Tongue (tissue), 3 donors: ENCODE measurements at places on chromosomes 11 and 22.

GRCh38 chr11:33654594-33654993, 46.0 kb downstream of the C11orf91 start:
- DNase-seq = no peak

GRCh38 chr22:50270666-50271394, 650 bp upstream of the MAPK11 start:
- peak; percentile 78 for DNase-seq

DNA sequence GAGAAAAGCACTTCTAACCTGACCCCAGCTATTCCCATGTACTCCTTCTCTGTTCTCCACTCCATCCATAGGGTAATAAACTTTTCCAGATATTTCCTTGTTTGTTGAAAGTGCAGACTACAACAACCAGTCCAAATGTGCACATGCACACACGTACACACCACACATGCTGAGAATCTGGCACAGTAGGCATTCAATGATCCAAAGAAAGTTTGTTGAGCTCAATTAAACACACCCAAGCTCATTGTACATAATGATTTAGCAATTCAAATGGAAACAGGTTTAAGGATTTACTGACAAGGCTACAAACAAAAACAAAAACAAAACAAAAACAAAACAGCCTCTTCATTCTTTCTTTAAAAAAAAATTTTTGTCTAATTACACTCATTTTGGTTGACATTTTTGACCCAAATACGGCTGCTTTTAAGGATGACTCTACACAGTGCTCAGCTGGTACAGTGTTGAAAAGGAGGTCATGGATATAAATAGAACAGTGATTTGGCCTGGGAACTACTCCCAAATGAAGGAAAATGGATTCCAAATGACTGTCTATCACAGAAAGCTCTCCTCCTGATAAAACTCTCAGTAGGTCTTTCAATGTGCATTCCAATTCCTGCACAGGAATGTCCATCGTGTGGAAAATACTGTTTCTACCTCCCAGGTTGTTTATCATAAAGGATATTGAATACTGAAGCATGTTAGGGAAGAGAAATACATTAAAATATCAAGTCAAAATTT, 232.2 kb downstream of the GUCY1A2 start:
- DNase-seq = peak; percentile 11

- DNase-seq = no peak
Measured at GRCh38 chr11:17588166-17588565, 41.1 kb downstream of the OTOG start.

DNA sequence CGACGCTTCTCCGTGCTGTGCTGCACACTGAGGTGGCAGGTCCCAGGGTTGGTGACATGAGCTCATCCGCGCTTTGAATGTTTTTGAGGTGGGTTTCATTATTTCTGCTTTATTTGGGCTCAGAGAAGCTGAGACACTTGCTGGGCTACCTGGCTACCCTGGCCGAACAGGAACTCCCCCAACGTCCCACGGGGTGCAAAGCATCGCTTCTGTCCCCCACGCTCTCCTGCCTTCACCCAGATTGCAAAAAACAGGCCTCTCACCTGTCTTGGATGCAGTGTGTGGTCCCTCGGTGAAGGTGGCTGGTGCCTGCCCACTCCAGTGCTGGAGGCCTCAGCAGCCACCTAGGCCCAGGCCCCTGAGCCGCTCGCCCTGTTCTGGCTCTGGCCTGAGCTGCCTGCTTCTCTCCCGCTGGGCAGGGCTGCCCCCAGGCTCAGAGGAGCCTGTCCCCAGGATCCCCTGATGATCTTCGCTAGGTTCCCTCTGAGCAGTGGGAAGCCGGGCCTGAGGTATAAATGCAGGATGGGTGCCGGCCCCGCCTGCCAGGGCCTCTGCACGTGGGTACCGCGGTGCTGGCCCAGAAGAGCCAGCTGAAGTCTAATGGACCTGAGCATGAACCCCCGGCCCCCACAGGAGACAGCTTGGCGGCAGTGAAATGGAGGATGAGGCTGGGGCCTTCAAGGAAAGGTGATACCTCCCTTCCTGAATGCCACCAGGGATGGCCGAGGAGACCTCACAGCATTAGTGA, 15.8 kb upstream of the MRGPRD start:
- DNase-seq = no peak

DNA sequence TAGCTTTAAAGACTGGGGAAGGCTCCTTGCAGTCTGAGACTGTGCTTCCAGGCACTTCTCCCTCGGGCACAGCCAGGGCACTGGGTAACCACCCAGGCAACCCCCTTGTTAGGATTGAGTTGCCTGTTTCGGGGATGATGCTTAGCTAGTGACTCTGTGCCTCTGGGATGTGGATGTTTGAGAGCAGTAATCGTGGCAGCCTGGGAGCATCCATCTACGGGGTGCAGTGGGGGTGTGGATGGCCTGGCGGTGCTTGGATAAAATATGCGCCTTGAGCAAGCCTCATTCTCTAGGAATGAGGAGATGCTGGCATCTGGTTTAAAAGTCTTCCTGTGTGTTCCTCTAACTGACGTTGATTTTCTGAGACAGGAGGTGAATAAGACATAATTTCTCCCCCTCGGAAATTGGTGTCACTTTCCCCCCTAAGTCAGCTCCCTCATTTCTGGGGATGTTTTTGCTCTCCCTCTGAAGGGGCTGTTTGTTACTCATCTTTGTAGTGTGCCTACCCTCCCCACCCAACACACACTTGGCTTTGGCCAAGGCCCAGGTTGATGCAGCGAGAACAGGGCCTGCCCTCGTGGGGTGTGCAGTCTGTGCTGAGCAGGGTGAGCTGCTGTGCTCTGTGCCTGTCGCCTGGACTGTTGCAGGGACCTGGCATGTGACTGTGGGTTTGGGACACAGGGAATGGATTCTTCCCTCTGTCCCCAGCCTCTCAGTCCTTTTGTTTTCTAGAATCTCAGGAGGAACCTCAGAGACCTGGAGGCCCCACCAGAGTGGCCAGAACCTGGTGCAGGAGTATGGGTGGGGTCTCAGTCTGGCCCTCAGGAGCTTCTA, 2.0 kb downstream of the GNAZ start:
- no peak for DNase-seq

DNA sequence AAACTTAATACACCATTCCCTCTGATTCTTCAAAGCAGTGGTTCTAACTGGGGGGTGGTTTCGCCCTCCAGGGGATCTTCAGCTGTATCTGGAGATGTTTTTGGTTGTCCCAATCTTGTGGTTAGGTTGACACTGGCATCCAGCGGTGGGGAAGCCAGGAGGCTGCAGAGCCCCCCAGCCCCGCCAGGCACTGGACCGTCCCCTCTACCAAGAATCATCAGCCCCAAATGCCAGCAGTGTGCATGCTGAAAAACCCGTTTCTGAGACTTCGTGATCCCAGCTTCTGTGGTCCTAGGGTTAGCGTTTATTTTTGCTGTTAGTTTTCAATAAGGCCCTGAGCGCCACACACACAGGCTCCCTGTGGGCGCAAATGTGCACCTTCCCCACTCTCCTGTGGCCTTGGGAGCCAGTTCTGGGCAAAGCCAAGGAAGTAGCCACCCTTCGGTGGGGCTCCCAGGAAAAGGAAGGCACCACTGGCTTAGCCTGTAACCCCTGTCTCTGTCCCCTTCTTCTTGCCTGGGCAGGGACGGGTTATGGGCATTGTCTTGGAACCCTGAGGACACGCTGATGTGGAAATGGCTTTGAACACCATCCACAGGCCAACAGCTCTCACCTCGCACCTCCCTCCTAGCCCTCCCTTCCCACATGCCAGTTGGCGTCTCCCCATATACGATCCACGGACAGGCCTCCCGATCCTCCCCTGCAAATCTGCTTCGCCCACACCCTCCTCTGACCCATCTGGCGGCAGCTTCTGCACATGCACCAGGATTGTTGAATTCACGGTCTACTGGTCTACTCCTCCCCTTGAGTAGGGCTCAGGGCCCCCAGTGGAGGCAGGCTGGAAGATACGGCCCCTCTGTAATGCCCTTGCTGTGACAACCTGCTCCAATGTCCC, 71.4 kb upstream of the CCND1 start:
- no peak for DNase-seq

- DNase-seq = peak; percentile 90
Measured at GRCh38 chr22:24432059-24432853, 4.9 kb downstream of the ADORA2A start.

GRCh38 chr22:33329398-33329797, 271.2 kb upstream of the SYN3 start:
- no peak for DNase-seq

DNA sequence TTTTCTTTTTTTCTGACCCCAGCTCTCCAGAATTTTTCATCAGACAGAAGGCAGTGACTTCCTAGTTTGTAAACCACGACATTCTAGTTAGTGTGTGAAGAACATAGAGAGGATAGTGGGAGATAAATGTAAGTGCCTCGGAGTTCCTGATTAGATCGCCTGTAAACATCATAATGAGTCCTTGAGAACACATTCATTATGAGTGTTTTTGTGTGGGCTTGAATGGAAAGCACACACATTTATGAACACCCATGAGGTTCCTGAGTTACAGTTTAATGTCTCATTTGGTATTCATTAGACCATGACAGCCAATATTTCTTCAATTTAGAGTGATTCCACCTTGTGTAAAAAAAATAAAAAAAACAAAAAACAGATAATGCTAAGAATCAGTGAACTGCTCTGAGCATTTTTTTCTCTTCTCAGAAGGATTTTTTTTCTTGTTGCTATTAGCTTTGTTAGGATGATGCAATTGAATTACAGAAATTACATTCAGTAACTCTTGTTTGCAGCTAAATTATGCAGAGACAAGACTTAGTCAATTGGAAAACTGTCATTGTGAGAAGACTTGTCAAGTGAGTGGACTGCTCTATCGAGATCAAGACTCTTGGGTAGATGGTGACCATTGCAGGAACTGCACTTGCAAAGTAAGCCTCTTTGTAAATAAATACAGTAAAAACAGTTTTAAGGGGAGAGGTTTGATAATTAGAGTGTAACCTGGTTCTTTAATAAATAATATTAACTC, 257.6 kb downstream of the NELL1 start:
- DNase-seq = no peak

GRCh38 chr11:14376920-14377319, 17.9 kb upstream of the RRAS2 start:
- DNase-seq = no peak

- no peak for DNase-seq
Measured at GRCh38 chr11:121451178-121451985, 732 bp upstream of the SORL1 start.

DNA sequence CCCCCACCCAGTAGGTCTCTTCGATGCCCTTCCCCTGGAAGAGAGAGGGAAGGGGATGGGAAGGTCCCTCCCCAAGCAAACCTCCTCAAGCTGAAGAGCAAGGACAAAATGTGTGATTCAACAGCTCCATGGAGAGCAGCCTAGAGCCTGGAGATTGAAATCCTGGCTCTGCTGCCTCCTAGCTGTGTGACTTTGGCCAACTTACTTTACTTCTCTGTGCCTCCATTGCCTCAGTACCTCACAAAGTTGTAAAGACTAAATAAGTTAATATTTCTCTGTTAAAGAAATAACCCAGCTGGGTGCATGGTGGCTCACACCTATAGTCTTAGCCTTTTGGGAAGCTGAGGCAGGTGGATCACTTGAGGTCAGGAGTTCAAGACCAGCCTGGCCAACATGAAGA, 21.1 kb upstream of the LRRC32 start:
- DNase-seq = no peak

DNA sequence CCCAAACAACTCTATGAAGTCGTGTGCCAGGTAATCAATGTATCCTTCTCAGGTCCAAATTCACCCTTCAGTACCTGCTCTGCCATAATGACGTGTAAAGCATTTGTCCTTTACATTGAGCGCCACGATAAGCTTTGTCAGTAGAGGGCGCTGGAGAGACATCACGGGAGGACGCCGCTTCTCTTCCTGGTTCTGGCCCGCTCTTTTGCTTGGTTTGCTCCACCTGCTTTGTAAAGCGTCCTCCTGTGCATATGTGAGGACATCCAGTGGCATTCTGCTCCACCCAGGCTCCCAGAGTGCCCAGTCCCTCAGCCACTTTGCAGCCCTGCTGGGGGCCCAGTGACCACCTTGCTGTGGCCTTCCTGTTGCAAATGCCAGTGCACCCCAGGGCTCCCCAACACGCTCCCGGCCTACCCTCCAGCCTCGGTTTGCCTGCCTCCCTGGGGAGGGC, 61.1 kb downstream of the WT1 start:
- DNase-seq = peak; percentile 48

DNA sequence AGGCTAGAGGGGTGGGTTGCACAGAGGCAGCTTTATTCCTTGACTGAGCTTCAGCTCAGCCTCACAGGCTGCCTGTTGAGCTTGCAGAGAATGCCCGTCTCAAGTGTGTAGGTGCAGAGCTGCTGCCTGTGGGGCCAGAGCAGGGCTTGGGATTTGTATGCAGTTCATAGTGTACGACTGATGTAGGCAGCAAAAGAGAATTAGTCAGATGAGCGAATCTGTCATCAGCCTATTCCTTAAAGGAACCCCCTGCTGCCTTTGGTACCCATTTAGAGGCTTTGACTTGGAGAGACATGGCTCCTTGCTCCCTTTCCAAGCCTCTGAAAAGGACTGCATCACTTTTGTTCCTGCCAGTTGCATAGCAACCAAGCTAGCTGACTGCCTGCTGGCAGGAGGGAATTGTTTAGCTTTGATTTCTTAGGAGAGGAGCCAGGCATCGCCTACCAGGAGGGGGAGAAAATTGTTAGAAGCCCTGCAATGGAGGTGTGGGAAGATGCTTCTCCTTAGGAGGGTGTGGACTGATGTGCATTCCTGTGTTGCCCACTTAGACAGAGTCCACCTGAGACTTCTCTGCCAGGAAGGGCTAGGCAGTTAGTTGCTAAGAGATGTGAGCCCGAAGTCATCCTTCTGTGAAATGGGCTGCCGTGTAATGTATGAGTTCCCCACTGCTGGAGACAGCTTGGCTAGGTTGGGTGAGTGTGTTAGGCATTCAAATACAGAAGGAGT, 10.9 kb downstream of the ACO2 start:
- DNase-seq = peak; percentile 33

DNA sequence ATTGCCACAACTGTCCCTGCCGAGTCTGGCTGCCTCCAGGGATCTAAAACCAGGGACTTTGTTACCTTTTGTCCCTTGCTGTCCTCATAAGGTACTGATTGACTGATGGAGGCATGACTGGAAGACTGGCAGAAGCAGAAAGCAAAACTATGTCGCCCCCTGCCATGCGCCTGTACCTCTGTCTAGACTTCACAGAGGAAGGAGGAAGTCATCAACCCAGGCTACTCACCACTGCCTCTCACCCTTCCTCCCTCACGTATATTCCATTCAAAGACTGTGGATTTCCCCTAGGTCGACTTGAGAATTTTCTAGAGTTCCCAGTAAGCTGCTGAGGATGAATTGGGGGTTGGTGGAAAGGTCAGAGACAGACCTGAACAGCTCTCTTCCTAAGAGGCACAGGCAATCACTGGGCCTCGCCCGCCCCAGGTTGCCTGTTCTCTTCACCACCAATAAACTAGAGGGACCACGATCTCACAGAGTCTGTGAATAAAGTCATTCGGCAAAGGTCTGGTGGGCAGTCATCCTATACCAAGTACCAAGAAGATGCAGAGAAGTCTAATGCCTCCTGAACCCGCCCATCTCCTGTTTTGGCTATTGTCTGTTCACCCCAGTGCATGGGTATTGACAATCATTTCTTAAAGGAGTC, 27.5 kb upstream of the CHST1 start:
- no peak for DNase-seq

GRCh38 chr11:114472661-114473060, 33.4 kb downstream of the REXO2 start:
- no peak for DNase-seq

GRCh38 chr22:41383085-41383484, 1.3 kb downstream of the TEF start:
- no peak for DNase-seq
